ENCODE measurements at places on chromosomes 2 and 18. TPM values are rescaled to one million over a fixed set of nuclear protein-coding genes. Genes with fewer than 3 reads are reported as not detected.
A peak's percentile ranks its signal among the peaks of the same experiment; 100 is the strongest.

DNA sequence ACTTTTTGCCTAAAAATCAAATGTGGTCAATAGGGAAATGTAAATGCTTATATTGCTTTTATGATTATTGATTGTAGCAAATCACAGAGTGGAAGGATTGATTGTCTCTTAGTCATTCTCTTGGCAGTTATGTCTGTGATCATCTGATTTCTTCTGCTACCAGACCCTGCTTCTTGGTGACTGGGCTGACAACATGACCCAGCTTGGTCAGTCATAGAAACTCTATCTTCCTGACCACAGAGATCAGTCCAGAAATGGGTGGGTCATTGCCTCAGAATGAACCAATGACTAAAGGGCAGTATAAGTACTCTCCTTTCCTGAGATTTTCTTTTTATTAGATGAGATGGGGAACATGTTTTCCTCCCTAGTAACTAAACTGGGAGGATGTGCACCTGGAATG lies 87.6 kb downstream of the MAIP1 start:
- no peak for DNase-seq

DNA sequence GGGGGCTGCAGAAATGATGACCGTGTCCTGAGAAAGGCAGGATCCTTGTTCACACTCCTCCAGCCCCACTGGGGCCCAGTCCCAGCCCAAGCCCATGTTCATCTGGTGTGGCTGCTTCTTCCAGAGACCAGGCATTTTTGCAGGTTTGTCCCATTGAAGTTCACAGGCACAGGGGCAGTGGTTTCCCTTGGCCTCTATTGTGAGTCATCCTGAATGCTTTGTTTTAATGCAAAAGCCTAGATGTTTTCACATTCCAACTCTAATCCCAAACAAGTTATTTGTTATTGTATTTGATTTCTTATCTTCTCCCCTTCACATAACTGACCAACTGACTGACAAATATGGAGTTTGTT lies 426.4 kb upstream of the ID2 start:
- DNase-seq: no peak

GRCh38 chr2:241052677-241053360 lies 49.3 kb downstream of the MTERF4 start:
- no peak for DNase-seq

SERPINB3 gene
- 0.21 TPM for total RNA-seq

TTN gene
- 7.6 TPM for total RNA-seq

DNA sequence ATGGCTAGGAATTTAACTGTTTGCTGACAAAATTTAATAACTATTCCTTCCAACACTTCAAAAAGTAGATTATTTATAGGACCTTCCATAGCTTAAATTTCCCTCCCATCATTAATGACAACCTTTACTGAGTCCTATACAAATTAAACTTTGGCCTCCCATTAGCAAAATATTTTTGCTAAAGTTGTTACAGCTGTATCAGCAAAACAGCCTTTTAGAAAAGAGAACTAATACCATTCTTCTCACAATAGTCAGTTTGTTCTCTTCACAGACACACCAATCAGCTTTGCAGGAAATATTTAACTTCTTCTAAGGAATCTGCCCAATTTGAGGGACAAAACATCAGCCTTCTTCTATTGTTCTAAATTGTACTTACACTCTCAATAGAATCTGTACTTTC lies 12.0 kb upstream of the GCFC2 start:
- DNase-seq: no peak

CFAP65 gene
- total RNA-seq: not detected

DNA sequence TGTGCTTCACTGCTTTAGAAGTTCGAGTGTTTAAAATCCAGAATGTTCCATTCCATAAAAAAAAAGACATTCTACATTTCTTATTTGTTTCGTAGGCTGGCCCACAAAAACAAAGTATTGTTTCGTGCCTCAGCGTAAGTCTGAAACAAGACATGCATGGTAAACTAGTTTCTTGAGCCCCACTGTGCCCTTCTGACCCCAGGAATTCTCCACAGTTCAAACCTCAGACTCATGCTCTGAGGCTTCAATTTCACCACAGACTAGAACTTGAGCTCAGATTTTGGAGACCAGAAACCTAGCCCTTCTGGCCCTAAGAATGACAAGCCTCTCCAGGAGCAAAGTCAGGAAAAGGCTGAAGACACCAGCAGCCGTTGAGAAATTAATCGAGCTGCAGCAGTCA lies 151.5 kb downstream of the SLC8A1 start:
- no peak for DNase-seq

DNA sequence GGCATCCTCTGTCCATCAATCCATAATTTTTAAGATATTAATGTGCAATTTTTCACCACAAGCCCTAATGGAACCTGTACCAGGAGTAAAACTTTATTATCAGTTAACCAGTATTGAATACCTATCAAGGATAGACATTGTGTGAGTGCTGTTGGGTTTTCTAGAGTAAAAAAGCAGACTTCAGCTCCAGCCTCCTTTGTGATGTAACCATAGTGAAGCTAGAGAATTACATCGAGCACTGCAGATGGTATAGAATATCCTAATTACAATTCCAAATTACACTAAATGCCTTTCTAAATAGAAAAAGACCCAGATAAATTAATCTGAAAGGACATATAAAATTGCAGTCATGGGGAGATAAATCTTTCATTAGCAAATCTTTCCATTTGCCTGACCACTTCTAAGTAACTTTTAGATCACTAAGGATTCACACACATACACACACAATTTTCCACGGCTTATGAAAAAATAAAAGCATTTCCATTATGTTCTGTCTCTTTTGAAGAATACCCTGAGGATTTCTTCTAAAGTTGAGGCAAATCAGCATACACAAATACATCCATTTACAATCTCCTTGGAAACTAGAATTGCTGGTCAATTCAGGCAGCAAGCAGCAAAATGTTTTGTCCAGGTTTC lies 117.1 kb upstream of the TANK start:
- no peak for DNase-seq

DNA sequence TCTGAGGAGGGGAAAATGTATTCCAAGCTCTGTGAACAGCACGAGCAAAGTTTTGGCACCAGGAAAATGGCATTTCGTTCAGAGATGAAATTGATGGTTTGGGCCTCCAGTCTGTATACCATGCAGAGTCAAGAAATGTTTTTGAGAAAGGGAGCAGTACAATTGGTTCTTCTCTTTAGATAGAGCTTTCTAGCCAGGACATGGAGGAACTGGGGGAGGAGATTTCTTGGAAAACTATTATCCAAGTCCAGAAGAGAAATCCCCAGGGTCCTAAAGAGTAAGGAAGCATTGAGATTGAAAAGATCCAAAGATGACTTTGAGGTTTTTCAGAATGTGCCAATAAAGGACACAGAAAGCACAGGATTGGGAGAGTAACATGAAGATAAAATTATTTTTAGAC lies 432.4 kb downstream of the TNS1 start:
- DNase-seq: no peak

DNA sequence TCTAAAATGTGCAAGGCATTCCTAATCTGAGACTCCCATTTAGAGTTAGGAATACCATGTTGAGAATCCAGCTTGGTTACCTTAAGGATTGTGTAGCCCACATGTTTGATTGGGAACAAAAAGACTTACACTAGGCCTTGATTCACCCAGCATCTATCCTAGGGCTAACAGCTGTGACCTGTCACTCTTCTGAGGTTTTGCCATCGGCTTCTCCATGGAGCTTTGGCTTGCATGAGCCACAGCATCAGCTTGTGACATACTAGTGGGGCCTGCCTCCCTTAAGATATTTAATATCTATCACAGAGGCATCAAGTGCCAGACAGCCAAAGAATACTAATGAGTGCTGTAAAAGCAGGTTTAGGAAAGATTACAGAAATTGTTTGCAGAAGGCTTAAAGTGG lies 241.3 kb upstream of the UBE2E3 start:
- no peak for DNase-seq

GREB1L gene
- 2.2 TPM for total RNA-seq

CDCA7 gene
- total RNA-seq: not detected

REEP1 gene
- 6.4 TPM for total RNA-seq

SKA1 gene
- total RNA-seq: not detected

EIF2AK2 gene
- 10.6 TPM for total RNA-seq

- no peak for DNase-seq
Measured at GRCh38 chr2:134190807-134191203, 63.1 kb upstream of the MGAT5 start.

DNA sequence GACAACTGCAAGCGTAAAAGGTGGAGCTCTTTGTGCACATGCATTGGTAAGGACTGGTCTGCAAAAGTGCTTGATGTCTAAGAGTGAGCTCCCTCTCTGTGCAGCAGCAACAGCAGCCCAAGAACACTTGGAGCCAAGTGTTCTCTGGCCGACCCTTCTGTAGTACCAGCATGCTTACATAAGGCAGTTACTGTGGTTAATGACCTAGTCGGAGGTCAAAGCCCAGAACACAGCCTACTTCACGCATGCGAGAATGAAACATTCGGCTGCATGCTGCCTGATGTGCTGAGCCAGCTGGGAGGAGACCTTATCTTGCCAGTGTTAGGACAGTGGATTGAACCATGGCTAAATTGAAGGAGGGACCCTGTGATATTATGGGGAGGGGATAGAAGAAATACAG lies 21.3 kb downstream of the NCAPH start:
- DNase-seq: no peak

TMEFF2 gene
- not detected for total RNA-seq

- no peak for DNase-seq
Measured at GRCh38 chr18:44128365-44128764, 552.3 kb upstream of the SETBP1 start.

GRCh38 chr2:31526946-31527732 lies 53.6 kb downstream of the SRD5A2 start:
- DNase-seq: no peak

DNA sequence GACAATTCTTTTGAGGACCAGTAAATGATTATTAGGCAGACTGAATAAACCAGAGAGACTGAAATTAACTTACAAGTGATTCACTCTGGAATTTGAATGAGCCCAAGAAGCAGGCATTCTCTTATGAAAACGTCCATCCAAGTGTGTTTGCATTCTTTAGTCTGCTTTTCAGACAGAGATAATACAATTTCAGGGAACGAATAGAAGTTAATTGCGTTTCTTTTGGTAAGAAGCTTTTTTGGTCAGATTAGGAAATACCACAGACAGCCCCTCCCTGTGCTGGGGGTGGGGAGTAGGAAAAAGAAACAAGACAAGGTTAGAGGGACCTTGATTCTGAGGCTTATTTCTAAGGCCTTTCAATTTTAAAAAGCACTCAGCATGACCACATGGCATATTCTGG lies 874.4 kb downstream of the SUCLG1 start:
- DNase-seq: no peak

SERPINB13 gene
- total RNA-seq: not detected

DNA sequence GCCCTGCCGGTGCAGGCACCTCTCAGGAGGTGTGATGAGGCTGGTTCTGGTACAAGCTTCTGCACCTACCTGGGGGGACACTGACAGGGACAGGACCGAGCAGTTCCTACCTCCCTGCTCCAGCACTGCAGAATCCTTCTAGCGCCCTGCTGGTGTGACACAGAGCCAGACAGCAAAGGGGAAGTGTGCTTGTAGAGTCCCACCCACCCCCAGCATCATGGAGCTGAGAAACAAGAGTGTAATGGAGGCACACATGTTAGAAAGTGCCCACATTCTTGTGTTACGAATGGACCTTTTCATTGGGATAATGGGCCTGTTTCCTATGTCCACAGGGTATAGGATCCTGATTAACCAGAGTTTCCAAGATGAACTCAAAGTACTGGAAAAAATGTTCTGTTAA lies 38.3 kb downstream of the OXER1 start:
- DNase-seq: no peak

DNA sequence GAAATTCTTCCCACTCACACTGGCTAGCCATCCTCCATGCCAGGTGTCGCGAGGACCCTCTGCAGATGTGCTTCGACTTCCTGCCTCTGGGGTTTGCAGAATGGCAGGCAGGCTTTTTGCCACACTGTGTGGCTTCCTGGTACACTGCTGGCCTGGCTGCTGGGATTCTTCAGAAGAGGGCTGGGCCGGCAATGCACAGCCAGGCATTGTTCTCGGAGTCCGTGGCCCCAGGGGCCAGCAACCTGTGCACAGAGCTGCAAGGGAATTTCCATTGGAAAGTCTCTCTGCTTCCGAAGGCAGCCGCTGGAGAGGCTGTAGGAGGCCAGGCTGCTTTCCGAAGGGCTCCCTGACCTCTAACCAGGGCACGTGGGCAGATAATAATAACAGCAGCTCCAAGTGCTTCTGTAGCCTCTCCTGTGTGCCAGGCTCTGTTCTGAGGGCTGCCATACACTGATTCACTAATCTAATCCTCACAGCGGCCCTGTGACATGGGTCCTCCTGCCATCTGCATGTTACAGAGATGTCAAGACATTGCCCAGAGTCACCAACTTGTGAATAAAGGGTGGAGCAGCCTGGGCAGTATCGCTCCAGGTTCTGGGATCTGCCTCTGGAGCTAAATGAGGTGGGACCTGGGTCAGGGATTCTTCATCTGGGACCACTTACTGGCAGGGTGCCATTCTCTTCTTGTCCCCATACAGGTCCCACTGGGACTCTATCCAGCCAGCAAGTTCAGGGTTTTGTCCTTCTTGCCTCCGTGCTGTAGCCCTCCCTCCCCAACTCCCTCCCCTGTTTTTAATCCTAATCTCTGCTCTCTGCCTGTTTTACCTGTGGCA lies 5.0 kb downstream of the LDLRAD4 start:
- peak; percentile 56 for DNase-seq

CYS1 gene
- total RNA-seq: 13.8 TPM

- DNase-seq: no peak
Measured at GRCh38 chr18:31555971-31556747, 35.5 kb upstream of the TTR start.

DNA sequence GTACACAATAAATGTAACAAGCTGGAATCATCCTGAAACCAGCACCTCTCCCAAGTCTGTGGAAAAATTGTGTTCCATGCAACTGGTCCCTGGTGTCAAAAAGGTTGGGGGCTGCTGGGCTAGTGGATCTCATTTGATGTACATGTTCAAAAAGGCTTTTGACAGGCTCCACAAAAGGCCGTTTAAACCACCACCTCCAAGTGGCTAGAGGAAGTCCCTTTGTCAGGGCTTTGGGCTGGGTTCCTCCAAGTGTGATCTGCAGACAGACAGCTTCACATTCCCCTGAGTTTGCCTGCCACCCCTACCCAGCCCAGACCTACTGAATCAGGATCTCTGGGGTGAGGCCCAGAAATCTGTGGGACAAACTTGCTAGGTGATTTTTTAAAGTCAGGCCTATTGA lies 84.7 kb downstream of the TGFA start:
- no peak for DNase-seq

GRCh38 chr2:200023570-200023969 lies 68.2 kb downstream of the MAIP1 start:
- DNase-seq: no peak
